ENCODE measurements at places on chromosomes 1 and 21.

DNA sequence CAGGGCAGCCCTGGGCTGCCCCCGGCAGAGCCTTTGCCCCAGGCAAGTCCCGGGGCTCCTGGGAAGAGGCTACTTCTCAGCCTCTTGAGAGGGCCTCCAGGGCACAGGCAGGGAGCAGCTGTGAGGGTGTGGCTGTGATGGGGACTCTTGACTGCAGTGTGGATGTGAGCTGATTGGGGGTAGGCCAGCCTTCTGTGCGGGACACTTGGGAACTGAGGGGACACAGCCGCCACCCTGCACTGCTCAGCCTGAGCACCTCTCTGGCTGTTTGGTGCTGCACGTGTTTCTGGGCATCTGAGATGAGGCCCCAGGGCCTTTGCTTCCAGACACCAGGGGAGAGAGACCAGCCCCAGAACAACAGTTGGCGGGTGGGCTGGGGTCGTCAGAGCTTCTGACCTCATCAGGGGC is 62.1 kb downstream of the SKI start:
- DNase-seq = no peak

DNA sequence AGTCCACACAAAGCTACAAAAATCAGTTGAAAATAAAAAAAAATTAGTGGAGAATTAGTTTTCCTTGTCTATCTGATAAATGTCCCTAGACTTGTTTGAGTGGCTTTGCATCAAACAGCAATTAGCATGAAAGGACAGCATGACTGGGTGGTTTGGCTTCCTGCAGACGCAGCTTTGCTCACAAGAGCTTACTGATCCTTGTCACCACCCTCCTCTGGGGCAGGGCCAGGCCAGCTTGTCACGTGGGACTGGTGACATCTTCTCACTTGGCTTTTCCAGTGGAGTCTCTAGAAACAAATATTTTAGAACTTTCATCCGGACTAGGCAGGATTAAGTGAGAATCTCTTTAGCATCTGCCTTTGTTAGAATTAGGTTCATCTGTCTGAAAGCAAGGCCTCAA is 76.0 kb upstream of the OLIG2 start:
- no peak for DNase-seq

DNA sequence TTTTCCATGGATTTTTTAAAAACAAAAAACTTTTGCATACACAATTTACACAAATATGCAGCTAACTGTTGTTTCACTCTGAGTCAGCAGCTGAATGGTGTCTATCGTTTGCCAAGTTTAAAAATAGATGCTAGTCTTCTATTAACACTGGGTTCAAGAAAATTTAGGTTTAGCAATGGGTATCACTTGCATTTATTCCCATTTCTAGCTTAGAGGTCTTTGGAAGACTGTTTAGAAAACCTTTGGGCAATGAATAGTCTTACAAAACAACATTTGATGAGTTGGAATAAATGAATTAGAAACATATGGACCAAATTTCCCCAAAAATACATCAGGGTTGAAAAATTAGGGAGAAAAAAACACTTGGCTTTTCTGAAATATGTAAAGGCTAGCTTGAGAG is 165.8 kb downstream of the LYPLAL1 start:
- DNase-seq = no peak

DNA sequence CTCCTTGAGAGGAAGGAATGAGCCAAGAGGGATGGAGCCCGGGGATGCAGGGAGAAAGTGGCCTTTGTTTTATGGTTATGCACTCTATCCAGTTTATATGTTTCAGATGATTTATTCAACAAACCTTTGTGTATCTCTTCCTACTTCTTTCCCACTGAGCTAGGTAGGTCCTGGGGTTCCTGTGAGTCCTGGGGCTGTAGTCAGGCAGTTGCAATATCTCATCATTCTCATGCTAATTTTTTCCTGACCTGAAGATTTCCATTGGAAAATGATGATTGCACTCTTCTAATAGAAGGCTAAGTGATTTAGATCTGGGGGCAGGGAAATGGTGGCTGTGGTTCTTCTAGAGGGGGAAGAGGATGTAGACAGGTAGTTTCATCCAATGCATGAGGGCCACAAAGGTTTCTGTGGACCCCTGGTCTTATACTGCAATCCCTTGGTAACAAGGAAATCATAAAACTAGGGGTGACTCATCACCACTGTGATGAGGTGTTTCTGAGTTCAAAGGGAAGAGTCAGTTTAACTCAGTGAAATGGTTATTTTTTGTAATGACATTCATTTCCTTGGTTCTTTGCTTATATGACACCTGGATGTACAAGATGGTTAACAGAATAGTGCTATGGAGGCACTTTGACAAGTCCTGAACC is 20.2 kb downstream of the B3GALT5 start:
- DNase-seq = no peak

DNA sequence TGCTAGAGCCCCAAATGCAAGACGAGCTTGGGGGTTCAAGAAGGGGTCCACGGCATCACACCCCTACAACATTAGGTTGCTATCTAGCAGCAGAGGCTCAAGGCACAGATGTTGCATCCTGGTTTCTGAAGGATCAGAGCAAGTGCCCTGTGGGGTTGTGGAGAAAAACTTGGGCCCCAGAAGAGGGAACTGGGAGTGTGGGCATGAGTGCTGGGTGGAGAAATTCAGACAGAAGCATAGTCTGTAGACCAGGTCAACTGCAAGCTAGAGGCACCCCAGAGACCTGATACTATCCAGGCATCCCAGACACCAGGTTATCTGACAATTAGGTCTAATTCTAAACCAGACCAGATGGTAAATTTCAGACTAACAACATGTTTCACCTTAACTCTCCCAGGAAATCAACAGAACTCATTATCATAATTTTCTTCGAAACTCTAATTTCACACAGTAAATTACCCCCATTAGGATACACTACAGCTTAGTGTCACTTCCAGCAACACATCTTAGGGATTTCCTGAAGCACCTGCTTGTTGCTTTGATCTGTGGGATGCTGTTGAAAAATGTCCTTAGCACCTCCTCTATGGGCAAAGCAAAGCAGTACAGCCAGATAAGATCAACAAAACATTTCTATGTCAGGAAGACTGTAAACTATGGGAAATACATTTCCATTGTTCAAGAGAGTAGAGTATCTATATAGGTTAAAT is 179.3 kb downstream of the VAV3 start:
- no peak for DNase-seq

DNA sequence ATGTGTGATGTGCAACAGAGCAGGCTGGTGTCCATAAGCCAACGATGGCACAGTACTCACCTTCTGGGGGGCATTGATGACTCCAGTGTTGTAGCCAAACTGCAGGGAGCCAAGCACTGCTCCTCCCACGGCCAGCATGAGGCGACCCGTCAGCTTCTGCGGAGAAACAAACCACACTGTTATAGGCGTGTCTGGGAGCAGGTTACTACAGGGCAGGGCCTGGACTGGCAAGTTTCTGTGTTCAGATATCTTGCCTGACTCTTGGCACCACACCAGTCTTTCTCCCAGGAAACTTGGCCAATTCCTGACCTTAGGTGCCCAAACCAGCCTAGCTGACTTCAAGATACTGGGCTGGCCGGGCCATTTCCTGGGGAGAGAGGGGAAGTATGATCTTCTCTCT is 15.5 kb downstream of the SLC2A1 start:
- DNase-seq = no peak

GRCh38 chr1:222009105-222009730 is 267.3 kb upstream of the DUSP10 start:
- DNase-seq = peak; percentile 15

DNA sequence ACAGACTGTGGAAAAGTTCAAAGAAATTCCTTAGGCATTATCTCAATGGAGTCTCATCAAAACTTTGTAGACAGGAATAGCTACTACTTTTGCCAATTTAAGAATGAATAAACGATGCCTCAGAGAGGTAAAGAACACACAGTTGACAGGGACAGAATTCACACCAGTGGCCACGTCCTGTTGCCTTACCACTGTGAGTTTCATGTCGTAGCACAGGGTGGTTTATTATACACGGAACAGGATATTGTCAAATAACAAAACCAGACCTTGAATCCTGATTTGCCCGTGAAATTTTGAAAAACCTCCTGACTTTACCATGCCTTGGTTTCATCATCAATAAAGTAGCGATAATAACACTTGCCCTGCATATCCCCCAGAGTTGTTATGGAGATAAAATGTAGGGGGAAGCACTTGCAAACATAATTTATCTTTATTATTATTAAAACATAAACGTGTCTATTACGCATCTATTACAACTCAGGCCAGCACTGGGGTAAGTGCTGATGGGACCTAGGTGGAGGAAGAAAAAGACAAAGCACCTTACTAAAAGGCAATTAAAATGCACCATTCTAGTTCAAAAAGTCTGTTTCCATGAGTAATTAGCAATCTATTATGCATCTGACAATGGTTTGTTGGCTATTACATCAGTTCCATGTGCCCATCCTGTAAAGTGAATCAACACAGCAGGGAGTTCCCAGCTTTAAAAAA is 408.1 kb upstream of the RUNX1 start:
- no peak for DNase-seq

- no peak for DNase-seq
Observed at GRCh38 chr1:64826991-64827390, 82.1 kb downstream of the RAVER2 start.

DNA sequence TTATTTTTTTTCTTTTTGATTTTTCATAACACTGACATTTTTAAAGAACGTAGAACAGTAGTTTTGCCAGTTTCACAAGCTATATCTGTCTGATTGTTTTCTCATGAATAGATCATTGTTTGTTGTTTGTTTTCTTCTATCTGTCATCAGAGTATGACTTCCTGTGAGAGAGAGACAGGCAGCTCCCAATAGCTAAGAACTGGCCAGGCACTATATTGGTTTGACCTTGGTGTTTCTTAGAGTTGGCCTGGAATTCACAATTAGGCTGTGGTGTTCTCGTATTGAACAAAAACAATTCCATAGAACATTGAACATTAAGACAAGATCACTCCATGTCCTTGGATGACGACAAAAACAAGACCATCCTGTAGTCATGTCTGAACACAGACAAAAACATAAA is 43.4 kb downstream of the RPS6KC1 start:
- DNase-seq = no peak

DNA sequence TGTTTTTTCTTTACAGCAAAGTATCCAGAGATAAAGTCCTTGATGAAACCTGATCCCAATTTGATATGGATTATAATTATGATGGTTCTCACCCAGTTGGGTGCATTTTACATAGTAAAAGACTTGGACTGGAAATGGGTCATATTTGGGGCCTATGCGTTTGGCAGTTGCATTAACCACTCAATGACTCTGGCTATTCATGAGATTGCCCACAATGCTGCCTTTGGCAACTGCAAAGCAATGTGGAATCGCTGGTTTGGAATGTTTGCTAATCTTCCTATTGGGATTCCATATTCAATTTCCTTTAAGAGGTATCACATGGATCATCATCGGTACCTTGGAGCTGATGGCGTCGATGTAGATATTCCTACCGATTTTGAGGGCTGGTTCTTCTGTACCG is 6.5 kb downstream of the DEGS1 start:
- DNase-seq = no peak

- no peak for DNase-seq
Observed at GRCh38 chr1:114490274-114490693, 20.7 kb downstream of the TRIM33 start.

All from activated T-cell treated with anti-CD3 and anti-CD28 coated beads for 4 hours (primary cell).